Glutamatergic neuron (in vitro differentiated cells): ENCODE measurements at places on chromosomes 2 and 18.

GRCh38 chr2:28578774-28579173, 82.9 kb downstream of the PLB1 start:
- DNase-seq: no peak

DNA sequence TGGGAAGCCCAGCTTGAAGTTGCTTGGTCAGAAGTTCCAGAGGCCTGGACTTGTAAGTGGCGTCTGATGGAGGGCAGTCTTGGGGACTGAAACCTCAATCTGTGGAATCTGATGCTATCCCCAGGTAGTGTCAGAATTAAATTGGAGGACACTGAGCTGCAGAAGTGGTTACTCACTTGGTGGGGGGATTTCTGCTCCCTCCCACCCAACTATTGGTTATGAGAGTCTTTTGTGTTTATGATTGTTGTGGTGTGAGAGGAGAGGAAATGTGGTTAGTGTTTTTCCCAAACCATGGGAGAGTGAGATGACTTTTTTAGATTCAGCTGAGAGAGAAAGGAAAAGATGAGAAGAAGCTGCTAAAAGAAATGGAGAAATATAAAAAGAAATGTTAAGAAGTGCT, 12.8 kb downstream of the ZBTB14 start:
- no peak for DNase-seq

- no peak for DNase-seq
Observed at GRCh38 chr18:58051765-58052460, 7.9 kb downstream of the NEDD4L start.

DNA sequence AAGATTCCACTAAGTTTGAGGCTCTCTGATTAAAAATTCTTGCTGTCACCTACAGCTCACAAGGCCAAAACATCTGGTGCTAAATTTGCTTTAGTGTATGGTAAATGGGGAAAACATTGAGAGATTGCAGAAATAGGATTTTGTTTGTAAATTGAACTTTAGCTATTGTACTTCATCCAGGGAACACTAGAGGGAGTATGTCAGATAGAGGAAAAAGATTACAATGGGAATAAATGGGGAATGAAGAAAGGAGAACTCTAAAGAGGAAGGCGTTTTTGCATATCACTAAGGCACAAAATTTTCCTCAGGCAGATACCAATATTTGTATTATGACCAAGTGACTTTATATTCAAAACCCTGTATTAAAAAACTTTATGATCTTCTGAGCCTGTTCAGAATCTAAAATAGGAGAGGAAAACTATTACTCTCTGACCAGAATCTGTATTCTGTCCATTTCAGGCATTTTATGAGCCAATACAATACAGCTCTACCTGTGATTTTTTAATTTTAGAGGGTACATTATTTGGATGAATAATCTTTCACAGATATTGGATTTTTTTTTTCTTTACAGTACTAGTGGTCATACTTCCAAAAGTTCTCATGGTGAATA, 52.3 kb upstream of the ITGB6 start:
- DNase-seq: no peak

DNA sequence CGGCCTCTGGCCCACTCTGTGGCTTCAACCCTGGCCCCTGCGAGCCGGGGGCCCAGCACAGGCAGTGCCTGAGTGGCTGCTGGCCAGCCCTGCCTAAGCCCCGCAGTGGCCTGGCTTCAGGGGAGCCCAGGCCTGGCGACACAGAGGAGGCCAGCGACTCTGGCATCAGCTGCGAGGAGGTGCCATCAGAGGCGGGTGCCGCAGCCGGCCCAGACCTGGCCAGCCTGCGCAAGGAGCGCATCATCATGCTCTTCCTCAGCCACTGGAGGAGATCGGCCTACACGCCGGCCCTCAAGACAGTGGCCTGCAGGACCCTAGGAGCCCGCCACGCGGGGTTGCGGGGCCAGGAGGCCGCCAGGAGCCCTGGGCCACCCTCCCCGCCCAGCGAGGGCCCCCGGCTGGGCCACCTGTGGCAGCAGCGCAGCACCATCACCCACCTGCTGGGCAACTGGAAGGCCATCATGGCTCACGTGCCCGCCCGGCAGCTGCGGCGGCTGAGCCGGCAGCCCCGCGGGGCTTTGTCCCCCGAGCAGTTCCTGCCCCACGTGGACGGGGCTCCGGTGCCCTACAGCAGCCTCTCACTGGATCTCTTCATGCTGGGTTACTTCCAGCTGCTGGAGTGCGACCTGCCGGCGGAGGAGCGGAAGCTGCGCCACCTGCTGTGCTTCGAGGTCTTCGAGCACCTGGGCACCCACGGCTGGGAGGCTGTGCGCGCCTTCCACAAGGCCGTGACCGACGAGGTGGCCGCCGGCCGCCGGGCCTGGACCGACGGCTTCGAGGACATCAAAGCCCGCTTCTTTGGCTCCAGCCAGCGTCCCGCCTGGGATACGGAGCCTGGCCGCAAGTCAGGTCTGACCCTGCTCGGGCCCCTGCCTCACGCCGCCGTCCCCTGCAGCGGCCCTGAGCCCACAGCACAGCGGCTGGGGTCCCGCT, 7.5 kb upstream of the KLHL30 start:
- peak; percentile 13 for DNase-seq

GRCh38 chr2:46936566-46936965, 21.0 kb upstream of the MCFD2 start:
- no peak for DNase-seq

- no peak for DNase-seq
Observed at GRCh38 chr2:10720947-10721395, 459 bp upstream of the ATP6V1C2 start.
